ENCODE measurements at places on chromosomes 3 and 15. TPM values are rescaled to one million over a fixed set of nuclear protein-coding genes. Genes with fewer than 3 reads are reported as not detected.

- H3K27me3 ChIP-seq: no peaks in the 10 kb centered on the region
- H3K4me1 ChIP-seq: peaks cover 36% of the 10 kb centered on the region
- H3K36me3 ChIP-seq: no peaks in the 10 kb centered on the region
- DNase-seq: no peak
Observed at GRCh38 chr3:72388117-72388516, 460.1 kb downstream of the SHQ1 start.

- H3K4me3 ChIP-seq: no peak overlapping the region
- H3K36me3 ChIP-seq: no peaks in the 10 kb centered on the region
- no peak overlapping the region for H3K27ac ChIP-seq
- DNase-seq: no peak
- H3K4me1 ChIP-seq: no peaks in the 10 kb centered on the region
Observed at GRCh38 chr3:70885636-70886035, 573.2 kb upstream of the MDFIC2 start.

Gene CFAP161
- total RNA-seq: not detected

DNA sequence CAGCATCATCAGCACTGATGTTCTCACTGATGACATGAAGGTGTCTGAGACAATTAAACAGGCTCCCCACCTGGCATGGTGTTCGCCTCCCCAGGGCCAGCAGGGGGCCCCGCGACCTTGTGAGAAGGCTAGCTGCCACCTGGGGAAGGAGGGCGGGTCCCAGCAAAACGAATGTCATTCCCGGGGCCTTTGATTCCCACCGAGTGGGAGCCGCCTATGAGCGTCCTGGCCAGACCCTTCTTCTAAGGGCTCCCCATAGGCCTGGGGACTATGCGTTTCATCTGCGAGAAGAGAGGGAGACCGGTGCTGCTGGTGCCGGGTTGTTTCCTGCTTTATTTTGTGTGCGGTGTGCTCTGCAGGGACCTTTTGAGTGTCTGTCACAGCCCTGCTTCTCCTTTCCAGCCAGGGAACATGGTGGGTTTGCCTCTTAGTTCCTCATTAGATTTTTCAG is 20.5 kb upstream of the MINDY4B start:
- H3K4me3 ChIP-seq: no peak overlapping the region
- DNase-seq: peak; percentile 37
- H3K27ac ChIP-seq: no peak overlapping the region
- H3K27me3 ChIP-seq: peaks cover 8% of the 10 kb centered on the region
- no peaks in the 10 kb centered on the region for H3K36me3 ChIP-seq

DNA sequence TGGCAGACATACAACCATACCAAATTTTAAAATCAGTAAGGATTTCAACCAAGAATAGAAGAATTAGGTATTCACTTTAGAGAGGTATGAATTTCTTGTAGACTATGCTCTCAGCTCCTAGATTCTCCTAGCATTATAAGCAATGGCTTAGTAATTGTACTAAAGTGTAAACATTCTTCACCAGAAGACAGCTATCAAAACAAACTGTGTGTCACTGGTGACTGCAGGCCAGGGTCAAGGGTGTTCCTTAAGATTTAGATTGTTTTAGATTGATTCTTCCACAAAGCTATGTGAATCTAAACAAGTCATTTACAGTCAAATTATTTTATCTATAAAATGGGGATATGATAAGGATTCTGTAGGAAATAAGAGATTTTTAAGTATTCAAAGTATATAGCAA is 23.1 kb upstream of the GP5 start:
- peaks cover 24% of the 10 kb centered on the region for H3K36me3 ChIP-seq
- no peaks in the 10 kb centered on the region for H3K27me3 ChIP-seq
- no peak overlapping the region for H3K27ac ChIP-seq
- no peak overlapping the region for H3K4me3 ChIP-seq
- no peaks in the 10 kb centered on the region for H3K4me1 ChIP-seq

DNA sequence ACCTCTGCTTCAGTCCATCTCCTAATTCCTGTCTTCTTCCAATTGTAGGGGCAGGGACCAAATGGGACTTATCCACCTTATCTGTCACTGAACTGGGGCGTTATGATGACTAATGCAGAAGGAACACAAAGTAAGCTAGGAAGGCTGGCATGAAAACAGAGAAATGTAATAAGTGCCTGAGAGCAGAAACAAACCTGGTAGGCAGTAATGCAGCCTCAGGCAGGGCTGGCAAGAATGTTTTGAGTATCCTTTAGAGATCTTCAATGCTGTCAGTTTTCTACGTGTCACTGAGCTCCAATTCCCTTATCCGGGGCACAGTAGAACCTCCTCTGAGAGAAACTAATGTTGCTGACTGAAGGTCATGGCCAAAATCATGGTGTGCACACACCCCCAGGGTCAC is 246.2 kb upstream of the TBL1XR1 start:
- H3K36me3 ChIP-seq: no peaks in the 10 kb centered on the region
- H3K27ac ChIP-seq: no peak overlapping the region
- no peak overlapping the region for H3K4me3 ChIP-seq
- H3K4me1 ChIP-seq: peaks cover 5% of the 10 kb centered on the region

DNA sequence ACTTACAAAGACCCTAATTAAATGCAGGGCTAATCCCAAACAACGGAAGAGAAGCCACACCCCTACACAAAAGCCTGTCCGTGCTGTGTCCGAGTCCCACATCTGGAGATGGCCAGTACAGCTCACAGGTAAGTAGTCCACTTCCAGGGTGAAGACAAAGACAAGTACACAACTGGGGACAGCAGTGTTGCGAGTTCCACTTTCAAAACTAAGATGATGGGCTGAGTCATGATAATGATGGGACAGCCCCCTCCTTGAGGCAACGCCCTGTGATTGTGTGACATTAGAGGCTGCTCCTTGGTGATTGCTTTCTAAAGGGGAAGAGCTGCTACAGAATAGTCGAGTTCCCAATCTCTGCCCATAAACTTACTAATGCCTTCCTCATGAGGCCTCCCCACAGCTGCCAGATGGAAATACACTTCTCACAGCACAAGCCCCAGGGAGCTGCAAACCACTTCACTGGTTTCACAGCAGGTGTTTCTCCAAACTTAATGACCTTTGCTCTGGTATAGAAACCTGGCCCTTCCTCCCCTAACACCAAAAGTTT is 27.6 kb downstream of the RFT1 start:
- H3K4me1 ChIP-seq: peaks cover 28% of the 10 kb centered on the region
- H3K27me3 ChIP-seq: no peaks in the 10 kb centered on the region

DNA sequence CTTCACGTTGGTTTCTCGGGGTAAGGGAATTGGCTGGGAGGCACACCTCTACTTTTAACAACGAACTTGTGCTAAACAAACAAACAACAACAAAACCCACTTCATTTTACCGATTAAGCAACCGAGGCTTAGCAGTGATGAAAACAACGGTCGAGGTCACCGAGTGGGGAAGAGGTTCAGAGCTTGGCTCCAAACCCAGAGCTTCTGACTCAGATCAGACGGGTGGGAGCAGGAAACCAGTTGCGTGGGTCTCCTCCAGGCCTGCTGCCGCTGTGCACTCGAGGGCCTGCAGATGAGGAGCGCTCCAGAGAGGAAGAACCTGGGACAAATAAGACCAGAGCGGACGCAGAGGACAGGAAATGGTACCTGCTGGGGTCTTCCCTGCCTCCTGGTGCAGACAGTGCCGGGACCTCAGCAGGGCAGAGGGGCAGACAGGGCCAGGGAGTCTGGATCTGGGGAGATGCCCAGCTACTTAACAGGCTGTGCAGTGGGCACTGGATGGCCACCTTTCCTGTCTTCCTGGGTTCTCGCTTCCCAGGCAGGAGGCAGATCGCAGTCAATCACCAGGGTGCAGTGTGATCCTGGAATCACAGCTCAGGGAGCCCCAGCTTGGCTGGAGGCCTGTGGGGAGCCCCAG is 99.0 kb upstream of the MEF2A start:
- no peaks in the 10 kb centered on the region for H3K36me3 ChIP-seq
- no peak overlapping the region for H3K4me3 ChIP-seq
- H3K27me3 ChIP-seq: no peaks in the 10 kb centered on the region
- H3K27ac ChIP-seq: no peak overlapping the region
- no peaks in the 10 kb centered on the region for H3K4me1 ChIP-seq
- DNase-seq: no peak

Gene ULK4
- total RNA-seq: 29.1 TPM

Gene BCL6
- 34.8 TPM for total RNA-seq

- DNase-seq: no peak
- H3K36me3 ChIP-seq: no peaks in the 10 kb centered on the region
- H3K27me3 ChIP-seq: peaks cover 4% of the 10 kb centered on the region
- H3K27ac ChIP-seq: no peak overlapping the region
- H3K4me1 ChIP-seq: no peaks in the 10 kb centered on the region
Observed at GRCh38 chr15:73019601-73020146, 32.6 kb upstream of the NEO1 start.

GRCh38 chr3:174168026-174168425 is 691.1 kb upstream of the NAALADL2 start:
- H3K27me3 ChIP-seq: no peaks in the 10 kb centered on the region
- H3K36me3 ChIP-seq: no peaks in the 10 kb centered on the region
- no peak for DNase-seq

GRCh38 chr3:1855841-1856240 is 242.8 kb upstream of the CNTN4 start:
- H3K4me1 ChIP-seq: no peaks in the 10 kb centered on the region
- no peak for DNase-seq
- H3K27me3 ChIP-seq: no peaks in the 10 kb centered on the region
- no peak overlapping the region for H3K4me3 ChIP-seq
- H3K27ac ChIP-seq: no peak overlapping the region

GRCh38 chr3:56800130-56800831 is 1.5 kb downstream of the ARHGEF3 start:
- H3K4me3 ChIP-seq: peak overlapping the region; percentile 87
- H3K27me3 ChIP-seq: no peaks in the 10 kb centered on the region
- H3K36me3 ChIP-seq: no peaks in the 10 kb centered on the region
- peaks cover 53% of the 10 kb centered on the region for H3K4me1 ChIP-seq

Gene NME9
- 1.0 TPM for total RNA-seq

- no peak for DNase-seq
- H3K27ac ChIP-seq: no peak overlapping the region
- H3K4me1 ChIP-seq: no peaks in the 10 kb centered on the region
- H3K27me3 ChIP-seq: no peaks in the 10 kb centered on the region
- no peak overlapping the region for H3K4me3 ChIP-seq
Observed at GRCh38 chr15:86756688-86757087, 677.0 kb downstream of the AGBL1 start.

Data from CD4-positive, alpha-beta memory T cell (primary cell).